KBM-7 (cell line): ENCODE measurements at places on chromosomes 6 and 20.
A peak's percentile ranks its signal among the peaks of the same experiment; 100 is the strongest.

GRCh38 chr6:70299456-70299855, 3.4 kb downstream of the COL9A1 start:
- peak; percentile 9 for DNase-seq

DNA sequence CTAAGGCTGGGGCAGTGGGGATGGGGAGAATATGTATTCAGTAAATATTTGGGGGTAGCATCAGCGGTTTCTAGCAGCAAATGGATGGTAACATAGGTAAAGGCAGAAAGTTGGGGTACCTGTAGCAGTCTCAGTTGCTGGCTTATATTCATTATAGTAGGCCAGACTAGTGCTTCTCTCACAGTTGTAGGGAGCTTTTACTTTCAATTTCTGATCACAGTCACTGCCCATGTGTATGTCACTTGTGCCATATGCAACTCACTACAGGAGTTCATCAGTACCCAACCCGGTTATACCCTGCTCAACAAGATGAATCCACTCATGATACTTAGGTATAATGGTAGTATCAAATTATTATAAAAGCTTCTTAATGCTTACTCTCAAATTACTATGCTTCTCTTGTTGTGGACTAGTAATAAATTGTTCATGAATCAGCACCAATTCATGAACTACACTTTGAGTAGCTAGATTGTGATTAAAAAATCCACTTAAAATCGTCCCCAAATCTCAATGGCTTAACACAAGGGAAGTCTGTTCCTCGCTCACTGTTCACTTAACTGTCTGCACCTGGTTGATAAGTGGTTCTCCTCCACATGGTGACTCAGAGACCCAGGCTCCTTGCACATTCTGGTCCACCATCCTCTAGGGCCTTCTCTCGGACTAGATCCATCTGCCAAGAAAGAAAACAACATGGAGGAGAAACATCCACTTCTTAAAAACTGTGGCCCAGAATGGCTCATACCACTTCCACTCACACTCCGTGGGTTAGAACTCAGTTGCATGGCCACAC, 31.3 kb upstream of the MYLIP start:
- no peak for DNase-seq

GRCh38 chr6:62615366-62616015, 329.5 kb upstream of the KHDRBS2 start:
- DNase-seq = no peak

GRCh38 chr6:10272591-10272990, 142.3 kb downstream of the TFAP2A start:
- DNase-seq = no peak

- DNase-seq = no peak
These were observed 109.2 kb downstream of the GJA1 start for GRCh38 chr6:121544691-121545090.

DNA sequence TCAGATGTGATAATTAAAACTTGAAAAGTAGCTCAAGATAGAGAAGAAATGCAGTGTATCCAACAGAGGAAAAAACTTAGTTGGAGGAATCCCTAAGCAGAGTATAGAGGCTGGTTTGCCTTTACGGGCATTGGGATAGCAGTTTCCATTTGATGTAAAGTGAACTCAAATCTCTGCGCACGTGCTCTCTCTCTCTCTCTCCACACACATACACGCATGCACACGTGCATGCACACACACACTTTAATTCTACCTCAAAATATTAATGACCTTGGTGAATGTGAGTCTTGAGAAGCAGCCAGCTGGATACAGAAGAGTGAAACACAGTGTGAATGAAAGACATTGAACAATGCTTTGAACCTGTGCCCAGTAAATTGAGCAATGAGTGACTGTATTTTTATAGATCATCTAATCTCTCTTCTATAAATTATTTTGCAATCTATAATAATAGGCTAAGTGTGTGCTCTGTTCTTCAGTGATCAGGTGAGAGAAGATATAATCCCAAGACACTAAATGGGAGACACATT, 247.7 kb upstream of the FAM83B start:
- no peak for DNase-seq

DNA sequence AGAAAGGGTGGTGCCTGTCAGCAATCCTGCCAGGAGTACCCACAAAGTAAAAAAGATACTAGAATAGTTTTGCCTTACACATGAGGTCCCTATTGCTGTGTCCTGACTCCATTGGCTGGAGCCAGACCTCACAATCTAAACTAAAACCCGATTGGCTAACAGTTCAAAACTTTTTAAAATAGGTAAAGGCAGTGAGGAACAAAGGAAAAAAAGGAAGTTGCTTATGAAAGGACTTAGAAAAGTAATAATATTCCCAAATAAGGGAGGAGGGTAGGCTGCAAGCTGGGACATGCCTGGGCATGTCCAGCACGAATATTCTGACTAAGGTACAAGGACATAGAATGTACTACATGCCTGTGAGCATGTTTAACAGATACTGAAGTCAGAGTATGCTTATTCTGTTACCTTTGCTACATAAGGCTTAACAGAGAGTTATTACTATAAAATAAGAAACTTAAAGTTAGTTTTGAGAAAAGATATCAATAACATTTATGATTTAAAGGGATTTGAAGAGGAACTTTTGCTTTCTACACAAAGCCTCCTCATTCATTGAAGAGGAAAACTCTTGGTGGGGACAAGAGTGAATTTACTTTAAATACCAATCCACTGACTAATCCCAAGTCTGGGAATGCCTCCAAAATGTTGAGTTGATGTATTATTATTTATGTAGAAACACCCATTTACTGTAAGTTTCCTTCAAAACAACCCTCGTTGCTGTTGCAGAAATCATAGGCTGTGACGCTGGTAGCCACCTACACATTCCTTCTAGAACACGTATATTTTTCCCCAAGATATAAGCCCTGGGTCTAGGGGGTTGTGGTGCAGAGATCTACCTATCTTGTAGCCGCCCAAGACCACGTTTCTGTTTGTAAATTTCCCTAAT, 8.2 kb upstream of the MTHFD1L start:
- DNase-seq = peak; percentile 88

GRCh38 chr6:69084746-69085335, 449.8 kb downstream of the ADGRB3 start:
- no peak for DNase-seq

DNA sequence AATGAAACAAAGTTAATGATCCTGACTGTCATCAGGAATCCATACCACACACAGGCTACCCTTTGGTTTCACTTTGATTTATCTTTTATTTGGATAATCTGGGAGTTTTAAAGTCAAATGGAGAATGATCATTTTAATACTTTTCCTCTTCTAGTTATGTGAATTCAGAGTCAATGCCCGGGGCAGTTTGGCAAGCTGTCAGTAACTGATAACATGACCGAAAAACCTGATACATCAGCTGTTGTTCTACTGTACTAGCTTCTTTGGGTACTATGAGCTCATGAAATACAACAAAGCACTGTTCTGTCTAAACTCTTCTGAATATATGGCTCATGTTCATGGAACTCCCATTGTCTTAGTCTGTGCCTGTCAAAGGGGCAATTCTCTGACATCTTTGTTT, 30.2 kb downstream of the KLHL31 start:
- DNase-seq = no peak
